ENCODE measurements at places on chromosomes 13 and 19.
A peak's percentile ranks its signal among the peaks of the same experiment; 100 is the strongest.

DNA sequence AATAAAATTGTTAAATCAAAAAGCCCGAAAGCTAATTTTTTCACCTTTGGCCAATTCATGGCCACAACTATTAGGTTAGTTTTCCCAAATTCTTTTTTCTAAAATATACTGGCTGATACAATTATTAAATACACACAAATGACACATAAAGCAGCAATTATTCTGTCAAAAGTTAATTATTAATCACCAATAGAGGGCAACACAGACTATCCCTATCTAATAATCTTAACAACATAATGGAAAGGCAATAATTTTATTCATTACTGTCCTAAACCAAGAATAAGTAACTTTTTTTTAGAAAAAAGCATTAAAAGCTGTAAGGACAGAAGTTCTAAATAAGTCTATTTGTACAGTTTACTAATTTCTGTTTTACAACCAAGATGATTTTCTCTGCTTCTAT is 51.7 kb downstream of the KATNAL1 start:
- no peak for DNase-seq

DNA sequence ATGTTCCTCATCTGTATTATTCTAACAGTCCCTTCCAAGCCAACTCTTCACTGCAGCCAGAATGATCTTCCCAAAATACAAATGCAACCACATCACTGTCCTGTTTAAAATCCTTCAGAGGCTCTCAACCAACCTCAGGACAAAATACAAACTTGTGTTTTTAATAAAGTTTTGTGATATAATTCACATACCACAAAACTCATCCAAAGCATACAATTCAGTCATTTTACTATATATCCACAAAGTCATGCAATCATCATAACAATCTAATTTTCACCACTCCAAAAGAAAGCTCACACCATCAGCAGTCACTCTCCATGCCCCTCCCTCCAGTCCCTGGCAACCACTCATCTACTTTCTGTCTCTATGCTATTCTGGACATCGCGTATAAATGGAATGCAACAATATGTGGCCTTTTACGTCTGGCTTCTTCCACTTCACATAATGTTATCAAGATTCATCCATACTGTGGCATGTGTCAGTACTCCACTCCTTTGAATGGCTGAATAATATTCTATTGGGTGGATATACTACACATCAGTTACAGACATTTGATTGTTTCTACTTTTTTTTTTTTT is 81.7 kb upstream of the DOCK9 start:
- no peak for DNase-seq

DNA sequence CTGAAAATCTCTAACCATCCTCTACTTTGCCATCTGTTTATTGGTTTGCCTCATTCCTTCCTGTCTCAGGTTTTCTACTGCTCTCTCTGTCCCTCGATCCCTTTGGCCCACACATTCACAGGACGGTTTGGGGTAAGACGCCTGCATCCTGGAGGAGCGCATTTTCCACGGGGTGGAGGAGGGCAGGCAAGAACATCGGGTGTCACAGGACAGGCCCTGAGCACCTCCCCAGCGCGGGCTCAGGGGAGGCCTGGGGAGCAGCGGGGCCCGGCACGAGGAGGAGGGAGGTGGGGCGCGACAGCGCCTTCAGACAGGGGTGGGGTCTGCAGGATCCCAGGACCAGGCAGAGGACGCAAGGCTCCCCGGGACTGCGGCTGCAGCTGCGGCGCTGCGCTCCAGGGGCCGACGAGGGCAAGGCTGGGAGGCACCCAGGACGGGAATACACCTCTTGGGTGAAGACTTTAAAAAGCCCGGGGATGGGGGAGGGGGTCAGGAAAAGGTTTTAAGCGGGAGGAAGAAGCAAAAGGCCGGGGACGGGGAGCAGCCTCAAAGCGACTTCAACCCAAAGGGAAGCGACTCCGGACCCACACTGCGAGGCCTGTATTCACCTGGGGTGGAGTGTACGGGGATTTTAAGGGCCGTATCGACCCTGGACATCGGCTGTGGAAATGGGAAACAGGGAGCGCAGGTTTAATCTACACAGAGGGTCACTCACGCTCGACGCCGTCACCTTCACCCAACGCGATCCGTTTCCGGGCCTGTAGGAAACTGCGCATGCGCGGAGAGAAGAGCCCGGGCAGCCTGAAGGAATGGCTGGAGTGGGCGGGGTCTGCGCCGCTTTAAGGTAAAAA is at the start of gene ZNF415:
Gene ZNF415, minus strand, starts transcription at position 770 of the 851 bp plus-strand sequence. CDS start 10,234 bp downstream, outside the sequence.
- peak; percentile 14 for DNase-seq

DNA sequence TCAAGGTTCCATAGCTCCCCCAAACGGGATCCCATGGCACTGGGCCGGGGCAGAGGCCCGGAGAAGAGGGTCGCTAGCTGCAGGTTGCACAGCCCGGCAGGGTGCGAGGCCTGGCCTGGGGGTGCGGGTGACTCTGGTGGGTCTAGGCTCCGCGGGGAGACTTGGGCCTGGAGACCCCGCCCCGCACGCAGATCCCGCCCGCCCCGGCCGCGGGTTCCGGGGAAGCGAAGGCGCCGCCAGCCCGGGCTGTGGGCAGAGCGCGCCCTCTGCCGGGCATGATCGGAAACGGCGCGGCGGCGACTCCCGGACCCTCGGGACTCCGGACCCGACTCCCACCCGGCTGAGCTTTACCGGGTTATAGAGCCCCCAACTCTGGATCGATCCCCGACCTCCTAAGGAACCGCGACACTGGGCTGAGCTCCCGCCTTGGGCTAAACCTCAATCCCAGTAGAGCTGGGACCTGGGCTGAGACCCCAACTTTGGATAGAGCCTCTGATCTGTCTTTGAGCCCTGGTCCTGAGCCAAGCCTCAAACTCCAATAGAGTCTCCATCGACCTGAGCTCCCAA is 3.1 kb upstream of the TNFAIP8L1 start:
- peak; percentile 12 for DNase-seq

DNA sequence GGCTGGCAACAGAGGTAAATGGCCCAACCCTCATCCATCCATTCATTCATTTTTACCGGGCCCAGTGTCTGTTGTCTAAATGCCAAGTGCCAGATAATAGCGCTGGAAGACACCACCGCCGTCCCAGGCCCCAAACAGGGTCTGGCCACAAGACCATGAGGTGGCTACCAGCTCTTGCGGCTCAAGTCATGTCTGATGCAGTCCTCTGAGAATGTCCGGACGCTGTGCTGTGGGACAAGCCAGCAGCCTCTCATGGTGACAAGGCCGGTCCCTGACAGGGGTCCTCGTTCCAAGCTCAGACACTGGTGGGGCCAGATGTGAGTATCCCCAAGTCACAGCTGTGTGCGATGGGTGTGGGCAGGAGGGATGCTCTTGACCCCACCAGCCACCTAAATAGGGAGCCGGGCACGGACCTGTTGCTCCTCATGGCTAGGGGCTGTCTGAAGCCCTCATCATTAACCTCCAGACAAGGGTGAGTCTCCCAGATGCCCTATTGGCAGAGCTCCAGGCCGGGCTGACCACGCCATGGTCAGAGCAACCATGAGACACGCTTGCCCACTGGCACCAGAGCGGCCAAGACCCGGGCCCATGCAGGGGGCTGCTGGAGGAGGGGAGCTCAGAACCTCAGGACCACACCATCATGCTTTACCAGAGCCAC is 58.4 kb downstream of the MLLT1 start:
- DNase-seq = no peak

DNA sequence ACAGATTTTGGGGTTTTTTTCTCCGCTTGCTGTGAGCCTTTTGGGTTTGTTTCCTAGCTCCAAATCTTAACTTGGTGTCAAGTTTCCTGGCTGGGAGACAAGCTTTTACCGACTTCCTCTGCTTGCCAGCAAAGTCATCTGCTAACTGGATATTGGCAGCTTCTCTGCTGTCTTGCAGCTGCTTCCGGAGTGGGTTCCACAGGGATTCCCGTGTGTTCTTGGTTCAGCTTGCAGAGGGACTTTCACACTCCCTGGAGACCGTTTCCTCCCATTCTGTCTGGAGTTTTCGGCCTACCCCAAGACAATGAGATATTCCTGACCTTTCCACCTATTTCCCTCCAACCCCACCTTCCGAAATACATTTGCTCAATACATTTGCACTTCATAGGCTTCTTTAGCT is 2.2 kb upstream of the COLGALT1 start:
- peak; percentile 81 for DNase-seq

- no peak for DNase-seq
Measured at GRCh38 chr19:48779636-48780035, 24.3 kb downstream of the FGF21 start.

- no peak for DNase-seq
Measured at GRCh38 chr13:113526466-113527220, 36.1 kb upstream of the DCUN1D2 start.

- DNase-seq = no peak
Measured at GRCh38 chr13:24116131-24116530, 44.4 kb upstream of the SPATA13 start.

DNA sequence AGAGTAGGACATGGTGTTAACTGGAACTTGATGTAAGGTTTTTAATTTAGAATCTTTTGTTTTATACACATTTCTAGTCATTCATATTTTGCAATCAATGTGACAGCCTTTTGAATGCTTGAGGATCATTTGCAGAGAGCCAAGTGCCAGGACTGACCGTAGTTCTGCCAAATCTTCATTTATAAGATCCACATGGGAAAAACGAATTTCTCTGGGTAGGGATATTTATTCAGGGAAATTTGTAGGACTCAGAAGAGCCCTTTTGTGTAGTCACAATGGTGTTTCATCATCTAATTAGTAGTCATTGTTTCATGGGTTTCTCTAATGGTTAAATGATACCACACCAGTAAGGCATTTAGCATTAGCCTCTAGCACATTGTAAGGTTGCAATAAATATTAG is 161.1 kb downstream of the LMO7 start:
- no peak for DNase-seq

DNA sequence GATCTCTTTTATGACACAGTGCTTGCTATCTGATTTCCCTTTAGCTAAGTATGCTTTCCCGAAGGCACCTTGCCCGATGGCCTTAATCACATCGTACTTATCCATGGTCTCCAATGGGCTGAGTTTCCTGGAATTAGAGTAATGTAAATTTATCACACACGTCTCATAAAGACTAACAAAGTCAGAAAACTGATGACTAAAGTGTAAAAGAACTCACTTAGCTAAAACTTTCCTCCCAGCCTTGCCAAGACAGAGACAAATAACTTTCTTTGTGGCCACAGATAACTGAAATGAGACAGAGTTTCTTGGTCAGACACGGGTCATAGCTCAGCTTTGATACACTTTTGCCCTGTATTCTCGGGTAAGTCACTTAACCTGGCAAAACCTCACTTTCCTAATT is 1.5 kb downstream of the NEK5 start:
- no peak for DNase-seq

- no peak for DNase-seq
Measured at GRCh38 chr13:37288057-37288720, 182.7 kb upstream of the CSNK1A1L start.

DNA sequence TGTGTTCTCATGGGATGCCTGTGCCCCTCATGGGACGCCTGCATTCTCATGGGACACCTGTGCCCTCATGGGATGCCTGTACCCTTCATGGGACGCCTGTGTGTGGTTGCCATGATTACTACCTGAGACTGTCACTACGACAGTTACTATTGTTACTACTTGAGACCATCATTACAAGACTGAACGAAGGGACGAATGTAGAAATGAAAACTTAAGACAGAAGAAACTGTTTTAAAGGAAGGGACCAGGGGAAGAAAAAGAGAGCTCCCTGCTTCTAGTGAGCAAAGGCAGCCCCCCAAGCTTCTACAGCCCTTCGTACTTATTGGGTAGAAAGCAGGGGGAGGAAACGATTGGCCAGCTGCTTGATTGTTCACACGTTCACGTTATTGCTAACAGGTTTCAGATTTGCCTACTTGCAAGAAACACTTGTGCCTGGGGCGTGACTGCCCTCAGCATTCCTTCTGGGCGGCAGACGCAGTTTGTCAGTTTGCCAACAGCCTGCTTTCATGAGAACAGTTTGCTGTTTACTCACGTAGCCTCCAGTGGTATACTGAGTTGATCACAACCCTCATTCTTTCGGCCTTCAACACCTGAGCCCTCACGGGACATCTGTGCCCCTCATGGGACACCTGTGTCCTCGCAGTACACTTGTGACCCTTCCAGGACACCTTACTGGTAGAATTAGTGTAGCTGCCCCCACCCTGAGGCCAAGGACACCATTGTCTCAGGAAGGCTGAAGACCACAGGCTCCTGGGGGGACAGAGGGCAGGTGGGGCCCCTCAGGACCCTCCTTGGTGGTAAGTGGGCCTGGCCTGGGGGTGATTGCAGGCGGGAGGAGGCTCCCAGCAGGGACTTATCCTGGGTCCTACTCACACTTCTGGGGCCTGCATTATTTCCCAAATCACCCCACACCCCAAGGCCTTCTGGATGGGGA is 2.5 kb upstream of the S1PR4 start:
- DNase-seq = peak; percentile 47

- DNase-seq = no peak
Measured at GRCh38 chr13:105050686-105051085, 1484.8 kb downstream of the EFNB2 start.

Measured in AG09319 (cell line).